ENCODE measurements at places on chromosomes 2 and 18. TPM values are rescaled to one million over a fixed set of nuclear protein-coding genes. Genes with fewer than 3 reads are reported as not detected.

DNA sequence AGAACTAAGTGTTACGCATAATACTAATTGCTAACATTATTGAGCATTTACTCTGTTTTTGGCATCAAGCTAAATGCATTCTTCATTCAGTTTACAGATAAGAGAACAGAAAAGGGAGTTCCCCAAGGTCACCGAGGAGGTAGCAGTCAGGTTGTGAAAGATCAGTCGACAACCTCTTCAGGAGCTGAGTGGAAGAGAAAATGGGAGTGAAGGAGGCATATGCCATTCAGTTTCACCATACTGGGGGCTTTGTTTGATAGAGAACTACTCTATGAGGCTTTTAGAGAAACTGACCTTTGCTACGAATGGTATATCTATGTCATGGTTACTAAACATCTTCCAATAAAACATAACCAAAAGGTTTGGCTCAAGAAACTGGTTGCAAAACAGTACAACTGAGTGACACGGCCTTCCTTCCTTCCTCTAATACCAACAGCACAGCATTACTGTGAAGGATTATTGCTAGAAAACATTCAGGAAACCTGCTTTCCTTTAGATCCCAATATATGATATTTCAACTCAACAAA lies 112.1 kb downstream of the RBMS1 start:
- H3K27ac ChIP-seq = no peak overlapping the region
- peaks cover 10% of the 10 kb centered on the region for H3K4me1 ChIP-seq
- no peaks in the 10 kb centered on the region for H3K27me3 ChIP-seq
- H3K36me3 ChIP-seq = no peaks in the 10 kb centered on the region
- H3K4me3 ChIP-seq = no peak overlapping the region

- no peak overlapping the region for H3K27ac ChIP-seq
- H3K36me3 ChIP-seq = no peaks in the 10 kb centered on the region
- DNase-seq = no peak
- H3K4me1 ChIP-seq = no peaks in the 10 kb centered on the region
These were observed 138.9 kb downstream of the CCDC148 start for GRCh38 chr2:158317642-158318041.

DNA sequence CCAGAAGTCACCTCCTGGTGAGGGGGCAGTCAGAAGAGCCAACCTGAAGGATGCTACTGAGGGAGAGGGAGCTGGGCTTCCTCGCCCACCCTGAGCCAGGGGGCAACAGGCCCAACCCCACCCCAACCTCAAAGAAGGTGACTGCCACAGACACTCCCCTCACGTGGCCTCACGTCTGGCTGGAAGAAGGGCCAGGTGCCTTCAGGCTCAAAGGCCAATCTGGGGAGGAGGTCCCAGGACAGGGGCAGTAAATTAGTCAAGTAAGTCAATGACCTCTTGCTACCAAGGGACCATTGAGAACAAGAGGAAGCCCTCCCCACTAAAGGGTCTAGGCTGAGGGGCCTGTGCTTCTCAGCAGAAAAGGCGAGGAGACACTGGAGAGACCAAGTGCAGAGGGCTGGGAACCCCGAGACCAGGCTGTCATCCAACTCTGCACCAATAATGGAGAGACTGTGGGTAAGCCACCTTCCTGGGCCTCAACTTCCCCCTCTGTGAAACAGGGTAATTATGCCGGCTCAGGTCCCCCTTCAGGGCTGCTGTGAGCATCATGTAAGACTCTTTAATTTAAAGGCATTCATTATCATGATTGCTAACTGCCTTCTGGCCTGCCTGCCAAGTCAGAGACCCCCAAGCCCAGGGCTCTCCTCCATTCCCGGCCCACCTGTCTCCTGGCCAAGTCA lies 20.2 kb upstream of the TNS1 start:
- no peaks in the 10 kb centered on the region for H3K27me3 ChIP-seq
- no peak overlapping the region for H3K27ac ChIP-seq
- H3K4me1 ChIP-seq = no peaks in the 10 kb centered on the region
- no peak overlapping the region for H3K4me3 ChIP-seq
- no peak for DNase-seq
- no peaks in the 10 kb centered on the region for H3K36me3 ChIP-seq

GRCh38 chr2:239322416-239323086 lies 78.3 kb downstream of the HDAC4 start:
- no peaks in the 10 kb centered on the region for H3K27me3 ChIP-seq
- no peak for DNase-seq

DNA sequence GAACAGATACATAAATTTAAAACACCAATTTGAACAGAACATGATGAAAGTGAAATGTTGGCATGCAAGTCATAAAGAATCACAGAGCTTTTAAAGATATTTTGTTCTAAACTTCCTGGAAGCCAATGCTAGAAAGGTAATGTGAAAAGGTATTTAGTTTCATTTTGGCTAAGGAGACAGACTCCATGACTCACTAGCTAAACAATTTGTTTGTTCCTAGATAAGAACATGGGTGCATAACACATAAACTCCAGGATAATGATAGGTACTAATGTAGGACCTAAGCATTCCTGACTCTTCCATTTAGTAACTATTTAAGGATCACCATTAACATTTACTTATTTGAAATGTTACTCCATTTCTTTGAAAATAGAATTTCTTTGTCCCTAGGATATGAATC lies 292.5 kb upstream of the CNTNAP5 start:
- no peaks in the 10 kb centered on the region for H3K27me3 ChIP-seq
- peak; percentile 88 for DNase-seq
- H3K4me3 ChIP-seq = no peak overlapping the region
- H3K4me1 ChIP-seq = peaks cover 15% of the 10 kb centered on the region

GRCh38 chr18:35038881-35039491 lies 2.2 kb upstream of the MAPRE2 start:
- DNase-seq = no peak
- H3K27me3 ChIP-seq = no peaks in the 10 kb centered on the region
- no peaks in the 10 kb centered on the region for H3K36me3 ChIP-seq
- no peak overlapping the region for H3K27ac ChIP-seq

The ALK gene
- total RNA-seq = 0.87 TPM

The ZEB2 gene
- 0.69 TPM for total RNA-seq

The PFN4 gene
- total RNA-seq = 0.44 TPM

DNA sequence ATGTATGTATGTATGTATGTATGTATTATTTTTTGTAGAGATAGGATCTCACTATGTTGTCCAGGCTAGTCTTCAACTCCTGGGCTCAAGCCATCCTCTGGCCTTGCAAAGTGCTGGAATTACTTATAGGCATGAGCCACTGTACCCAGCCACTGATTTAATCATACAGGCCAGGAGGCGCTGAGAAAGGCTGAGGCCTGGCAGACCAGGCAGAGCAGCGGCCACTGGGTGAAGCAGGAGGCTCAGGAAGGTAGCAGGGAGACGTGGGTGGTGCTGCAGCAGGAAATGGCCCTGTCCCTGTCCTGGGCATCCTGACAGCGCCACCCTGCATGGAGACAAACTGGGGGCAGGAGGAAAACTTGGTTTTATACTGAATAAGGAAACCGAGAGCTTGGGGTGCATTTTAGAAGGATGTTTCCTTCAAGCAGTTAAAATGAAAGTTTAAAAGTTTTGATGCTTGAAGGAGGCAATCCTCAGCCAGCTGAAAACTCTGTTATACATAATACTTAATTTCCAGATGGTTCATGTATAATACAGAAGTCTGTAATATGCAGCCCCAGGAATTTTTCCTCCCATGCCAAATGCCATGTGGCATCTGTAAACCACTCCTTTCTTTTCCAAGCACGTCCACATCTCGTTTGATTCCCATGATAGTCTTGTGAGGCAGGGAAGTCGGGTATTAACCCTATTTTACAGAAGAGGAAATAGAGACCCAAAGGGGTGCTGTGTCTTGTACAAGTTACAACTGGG lies 182.4 kb downstream of the CELF4 start:
- no peaks in the 10 kb centered on the region for H3K36me3 ChIP-seq
- no peak overlapping the region for H3K4me3 ChIP-seq
- H3K27me3 ChIP-seq = no peaks in the 10 kb centered on the region
- H3K4me1 ChIP-seq = no peaks in the 10 kb centered on the region
- H3K27ac ChIP-seq = no peak overlapping the region

GRCh38 chr2:168029071-168029470 lies 218.3 kb downstream of the STK39 start:
- peaks cover 3% of the 10 kb centered on the region for H3K4me1 ChIP-seq
- no peak for DNase-seq
- H3K36me3 ChIP-seq = no peaks in the 10 kb centered on the region
- H3K27ac ChIP-seq = no peak overlapping the region
- no peaks in the 10 kb centered on the region for H3K27me3 ChIP-seq

DNA sequence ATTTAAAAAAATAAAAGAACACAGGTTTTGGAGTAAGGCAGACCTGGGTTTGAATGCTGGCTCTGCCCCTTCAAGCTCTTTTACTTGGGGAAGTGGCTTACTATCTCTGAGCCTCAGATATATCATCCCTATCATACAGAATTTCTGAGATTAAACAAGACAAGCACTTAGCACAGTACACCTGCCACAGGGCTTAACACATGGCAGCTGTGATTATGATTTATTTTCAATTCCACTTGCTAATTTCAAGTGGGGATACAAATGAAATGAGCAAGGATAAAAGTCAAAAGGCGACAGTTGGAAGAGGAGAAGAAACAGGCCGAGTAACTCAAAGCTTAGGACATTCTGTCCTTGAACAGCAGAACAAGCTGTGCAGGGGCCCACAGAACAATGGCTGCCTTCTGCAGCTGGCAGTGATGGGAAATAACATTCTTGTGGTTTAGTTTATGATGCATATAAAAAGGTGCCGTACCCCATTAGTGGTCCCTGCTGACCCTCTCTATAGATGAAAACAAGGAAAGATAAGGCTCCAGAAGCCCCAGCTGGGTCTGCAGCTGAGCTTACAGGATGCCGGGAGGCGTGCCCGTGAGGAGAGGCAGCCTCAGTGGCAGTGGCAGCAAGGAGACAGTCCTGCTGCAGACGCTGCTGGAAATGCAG lies 45.3 kb downstream of the KIF3C start:
- DNase-seq = no peak
- H3K4me1 ChIP-seq = no peaks in the 10 kb centered on the region
- no peaks in the 10 kb centered on the region for H3K27me3 ChIP-seq
- H3K4me3 ChIP-seq = no peak overlapping the region

DNA sequence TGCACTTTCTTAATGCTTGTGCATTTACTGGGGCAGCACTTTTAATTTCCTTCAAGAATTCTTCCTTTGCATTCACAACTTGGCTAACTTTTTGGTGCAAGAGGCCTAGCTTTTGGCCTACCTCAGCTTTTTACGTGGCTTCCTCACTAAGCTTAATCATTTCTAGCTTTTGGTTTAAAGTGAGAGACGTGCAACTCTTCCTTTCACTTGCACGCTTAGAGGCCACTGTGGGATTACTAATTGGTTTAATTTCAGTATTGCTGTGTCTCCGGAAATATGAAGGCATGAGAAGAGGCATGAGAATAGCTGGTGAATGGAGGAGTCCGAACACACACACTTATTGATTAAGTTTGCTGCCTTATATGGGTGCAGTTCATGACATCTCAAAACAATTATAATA lies 354.1 kb downstream of the DLGAP1 start:
- no peaks in the 10 kb centered on the region for H3K36me3 ChIP-seq
- H3K4me3 ChIP-seq = no peak overlapping the region
- H3K27ac ChIP-seq = no peak overlapping the region
- DNase-seq = no peak
- no peaks in the 10 kb centered on the region for H3K27me3 ChIP-seq
- H3K4me1 ChIP-seq = no peaks in the 10 kb centered on the region

GRCh38 chr18:13308369-13308768 lies 89.8 kb downstream of the LDLRAD4 start:
- no peaks in the 10 kb centered on the region for H3K4me1 ChIP-seq
- DNase-seq = no peak
- H3K27ac ChIP-seq = no peak overlapping the region
- H3K4me3 ChIP-seq = no peak overlapping the region
- H3K27me3 ChIP-seq = peaks cover 88% of the 10 kb centered on the region

The ZAP70 gene
- total RNA-seq = not detected

GRCh38 chr2:88885679-88886416 lies 194.4 kb downstream of the RPIA start:
- no peak overlapping the region for H3K27ac ChIP-seq
- DNase-seq = no peak
- H3K4me1 ChIP-seq = no peaks in the 10 kb centered on the region
- no peak overlapping the region for H3K4me3 ChIP-seq

GRCh38 chr18:74453016-74453566 lies 4.0 kb downstream of the DIPK1C start:
- no peak overlapping the region for H3K27ac ChIP-seq
- H3K36me3 ChIP-seq = no peaks in the 10 kb centered on the region
- peaks cover 91% of the 10 kb centered on the region for H3K27me3 ChIP-seq
- H3K4me1 ChIP-seq = no peaks in the 10 kb centered on the region
- no peak overlapping the region for H3K4me3 ChIP-seq

GRCh38 chr2:47190188-47190881 lies 35.2 kb upstream of the STPG4 start:
- H3K27me3 ChIP-seq = no peaks in the 10 kb centered on the region
- peak; percentile 81 for DNase-seq
- H3K27ac ChIP-seq = peak overlapping the region; percentile 83
- H3K4me1 ChIP-seq = peaks cover 62% of the 10 kb centered on the region
- peak overlapping the region; percentile 15 for H3K4me3 ChIP-seq
- no peaks in the 10 kb centered on the region for H3K36me3 ChIP-seq

The TPO gene
- total RNA-seq = not detected

- H3K4me1 ChIP-seq = no peaks in the 10 kb centered on the region
- no peak overlapping the region for H3K27ac ChIP-seq
- H3K4me3 ChIP-seq = no peak overlapping the region
- peaks cover 21% of the 10 kb centered on the region for H3K27me3 ChIP-seq
- H3K36me3 ChIP-seq = no peaks in the 10 kb centered on the region
These were observed 521.3 kb upstream of the SALL3 start for GRCh38 chr18:78458356-78458755.

- peaks cover 36% of the 10 kb centered on the region for H3K27me3 ChIP-seq
- no peaks in the 10 kb centered on the region for H3K36me3 ChIP-seq
- no peak overlapping the region for H3K4me3 ChIP-seq
These were observed 13.8 kb upstream of the SATB2 start for GRCh38 chr2:199471443-199472057.

DNA sequence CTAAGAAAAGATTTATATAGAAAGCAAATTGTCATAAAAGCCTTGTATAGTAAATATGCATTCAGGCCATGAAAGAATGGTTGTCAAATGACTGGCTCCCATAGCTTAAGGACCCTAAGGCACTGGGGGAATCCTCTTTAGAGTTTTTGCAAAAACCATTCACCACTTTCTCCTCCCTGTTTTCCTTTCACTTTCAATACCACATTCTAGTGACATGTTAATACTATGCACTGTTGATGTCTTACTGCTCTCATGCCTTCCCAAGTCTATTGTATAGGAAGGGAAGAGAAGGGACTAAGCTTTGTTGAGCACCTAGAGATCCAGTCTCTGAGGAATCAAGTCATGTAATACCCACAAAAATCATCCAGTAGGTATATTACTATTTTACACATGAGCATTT lies 383.0 kb upstream of the LRRTM1 start:
- H3K36me3 ChIP-seq = no peaks in the 10 kb centered on the region
- H3K27me3 ChIP-seq = no peaks in the 10 kb centered on the region
- no peaks in the 10 kb centered on the region for H3K4me1 ChIP-seq
- H3K4me3 ChIP-seq = no peak overlapping the region

All from PC-3 (cell line).